ENCODE measurements at places on chromosomes 3 and 15.
A peak's percentile ranks its signal among the peaks of the same experiment; 100 is the strongest.

- DNase-seq: no peak
These were observed 225.2 kb upstream of the ICE2 start for GRCh38 chr15:60704129-60704528.

GRCh38 chr3:64501298-64501906, 186.4 kb downstream of the ADAMTS9 start:
- DNase-seq: no peak

- DNase-seq: peak; percentile 87
These were observed 462 bp downstream of the EDEM1 start for GRCh38 chr3:5187920-5188418.

DNA sequence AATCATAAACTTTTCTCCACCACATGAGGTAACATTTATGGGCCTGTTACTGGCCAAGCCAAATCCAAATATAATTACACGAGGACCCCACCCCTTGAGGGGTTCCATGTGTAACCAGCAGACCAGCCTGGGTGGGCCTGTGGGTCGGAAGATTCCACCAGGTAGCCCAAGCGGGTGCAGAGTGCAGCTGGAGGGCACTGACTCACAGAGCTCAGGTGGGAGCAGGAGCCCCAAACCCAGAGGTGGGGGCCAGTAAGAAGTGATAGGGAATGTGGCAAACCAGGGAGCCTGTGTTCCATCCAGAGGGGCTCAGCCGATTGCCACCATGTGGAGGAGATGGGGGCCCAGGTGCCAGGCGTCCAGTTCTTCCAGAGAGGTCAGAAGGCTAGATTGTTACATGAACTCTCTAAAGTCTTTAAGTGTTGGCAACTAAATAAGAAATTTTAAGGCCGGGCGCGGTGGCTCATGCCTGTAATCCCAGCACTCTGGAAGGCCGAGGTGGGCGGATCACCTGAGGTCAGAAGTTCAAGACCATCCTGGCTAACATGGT, 2.6 kb downstream of the GP9 start:
- DNase-seq: no peak
